ENCODE measurements at places on chromosomes 2 and 18.

- DNase-seq: no peak
These were observed 23.5 kb downstream of the MBP start for GRCh38 chr18:77108821-77109647.

DNA sequence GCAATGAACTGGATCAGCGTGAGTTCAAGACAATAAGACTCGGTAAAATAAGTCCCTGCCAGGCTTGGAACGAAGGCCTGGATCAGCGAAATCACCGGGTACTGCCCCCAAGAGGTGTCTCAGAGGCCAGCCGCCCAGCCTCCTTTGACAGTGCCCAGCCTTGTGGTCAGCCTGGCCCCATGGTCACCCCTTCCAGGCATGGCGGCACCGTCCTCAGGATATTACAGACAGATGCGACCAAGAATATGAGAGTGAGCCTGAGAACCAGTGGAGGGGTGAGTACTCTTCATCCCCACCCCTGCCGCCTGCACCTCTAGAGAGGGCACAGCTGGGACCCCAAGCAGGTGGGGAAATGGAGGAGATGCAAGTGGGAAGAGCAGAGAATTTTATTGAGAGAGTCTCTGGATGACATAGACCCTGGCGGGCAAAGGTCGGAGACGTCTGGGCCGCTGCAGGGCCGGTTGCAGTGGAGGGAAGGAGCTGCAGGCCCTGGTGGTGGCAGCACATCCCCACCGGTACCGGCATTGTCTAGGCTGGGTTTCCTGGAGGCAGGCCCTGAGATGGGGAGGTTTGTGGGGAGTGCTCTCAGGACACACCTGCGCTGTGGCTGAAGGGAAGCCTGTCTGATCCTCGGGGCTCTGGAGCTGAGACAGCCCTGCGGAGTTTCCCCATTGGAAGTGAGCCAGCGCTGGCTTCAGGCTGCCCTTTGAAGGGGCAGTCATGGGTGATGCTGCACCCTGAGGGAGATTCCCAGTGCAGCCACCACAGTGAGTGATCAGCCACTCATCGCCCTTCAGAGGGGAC, 190.0 kb downstream of the SEPTIN10 start:
- no peak for DNase-seq

DNA sequence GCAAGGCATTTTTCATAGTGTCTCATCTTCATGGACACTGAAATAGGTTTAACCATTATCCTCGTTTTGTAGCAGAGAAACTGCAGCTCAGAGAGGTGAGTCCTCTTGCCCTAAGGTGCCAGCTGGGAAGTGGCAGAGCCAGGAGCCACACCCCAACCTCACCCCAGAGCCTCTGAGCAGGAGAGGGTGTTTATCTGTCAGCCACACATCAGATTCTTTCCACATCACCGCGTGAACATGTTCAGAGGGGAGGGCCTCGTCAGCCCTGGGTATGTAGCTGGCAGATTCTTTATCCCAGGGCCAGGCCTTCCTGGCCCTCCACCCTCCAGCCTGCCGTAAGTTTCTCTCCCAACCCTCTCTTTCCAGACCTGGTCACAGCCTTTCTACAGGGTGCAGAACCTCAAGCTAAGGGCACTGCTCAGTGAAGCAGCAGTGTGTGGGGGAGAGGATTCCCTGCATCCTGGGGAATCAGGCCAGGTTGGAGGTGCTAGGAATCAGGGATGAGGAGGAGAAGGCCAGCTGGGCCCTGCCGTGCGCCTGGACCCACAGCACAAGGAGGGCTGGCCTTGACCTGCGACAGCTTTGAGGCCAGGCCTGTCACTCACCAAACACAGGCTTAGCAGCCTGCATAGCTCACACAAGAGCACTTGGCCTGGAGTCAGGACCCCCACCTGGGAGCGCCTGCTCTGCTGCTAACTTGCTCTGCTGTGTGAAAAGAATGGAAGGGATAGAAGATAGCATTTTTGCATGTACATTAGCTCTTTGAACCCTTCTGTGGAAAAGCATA, 111.3 kb upstream of the MCFD2 start:
- DNase-seq: no peak

DNA sequence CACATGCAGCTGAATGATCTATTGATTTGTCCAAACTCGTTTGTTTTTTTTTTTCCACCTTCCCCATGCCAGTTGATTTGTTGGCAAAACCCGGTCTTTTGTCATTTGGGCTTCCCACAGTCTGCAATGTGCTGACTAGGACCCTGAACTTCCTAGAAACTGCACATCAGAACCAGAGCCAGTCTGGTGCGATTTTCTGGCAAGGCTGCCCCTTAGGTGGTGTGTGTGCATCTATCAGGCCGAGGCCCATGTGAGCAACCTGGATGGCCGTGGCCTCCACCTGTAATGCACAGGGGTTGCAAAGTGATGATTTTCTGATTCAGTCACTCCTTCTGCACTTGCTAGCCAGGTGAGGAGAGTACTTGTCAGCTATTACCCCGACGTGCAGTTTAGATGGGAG, 47.8 kb downstream of the NCK2 start:
- no peak for DNase-seq

- peak; percentile 6 for DNase-seq
These were observed 214.6 kb downstream of the TRIB2 start for GRCh38 chr2:12931186-12931844.

GRCh38 chr2:38462121-38462661, 85.1 kb upstream of the ATL2 start:
- no peak for DNase-seq

DNA sequence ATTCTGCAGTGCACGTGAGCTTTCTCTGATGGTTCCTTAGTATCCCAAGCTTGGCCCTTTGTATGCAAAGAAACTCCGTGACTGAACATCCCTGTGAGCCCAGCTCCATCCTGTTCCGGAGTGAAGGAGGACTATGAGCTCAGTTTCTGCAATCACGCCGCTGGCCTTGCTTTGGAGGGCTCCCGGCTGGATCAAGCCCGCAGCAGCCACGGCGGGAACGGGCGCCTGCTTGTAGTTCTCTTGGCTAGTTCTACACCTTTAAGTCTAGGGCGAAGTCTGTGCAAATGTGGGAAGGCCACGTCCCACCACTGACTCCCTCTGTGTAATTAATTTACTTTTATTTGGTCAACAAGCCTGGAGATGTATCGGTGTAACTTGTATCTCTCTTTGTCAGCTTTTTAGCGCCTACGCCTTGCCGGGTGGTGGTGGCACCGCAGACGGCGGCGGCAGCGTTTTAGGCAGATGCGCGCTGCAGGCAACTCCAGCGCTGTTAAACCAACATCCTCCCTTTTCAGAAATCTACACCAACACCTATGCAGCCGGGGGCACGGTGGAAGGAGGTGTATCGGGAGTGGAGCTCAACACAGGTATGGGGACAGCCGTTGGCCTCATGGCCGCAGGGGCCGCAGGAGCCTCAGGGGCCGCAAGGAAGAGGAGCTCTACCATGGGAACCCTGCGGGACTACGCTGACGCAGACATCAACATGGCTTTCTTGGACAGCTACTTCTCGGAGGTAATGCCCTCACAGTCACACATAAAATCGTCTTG, 34.3 kb downstream of the DSG4 start:
- no peak for DNase-seq

DNA sequence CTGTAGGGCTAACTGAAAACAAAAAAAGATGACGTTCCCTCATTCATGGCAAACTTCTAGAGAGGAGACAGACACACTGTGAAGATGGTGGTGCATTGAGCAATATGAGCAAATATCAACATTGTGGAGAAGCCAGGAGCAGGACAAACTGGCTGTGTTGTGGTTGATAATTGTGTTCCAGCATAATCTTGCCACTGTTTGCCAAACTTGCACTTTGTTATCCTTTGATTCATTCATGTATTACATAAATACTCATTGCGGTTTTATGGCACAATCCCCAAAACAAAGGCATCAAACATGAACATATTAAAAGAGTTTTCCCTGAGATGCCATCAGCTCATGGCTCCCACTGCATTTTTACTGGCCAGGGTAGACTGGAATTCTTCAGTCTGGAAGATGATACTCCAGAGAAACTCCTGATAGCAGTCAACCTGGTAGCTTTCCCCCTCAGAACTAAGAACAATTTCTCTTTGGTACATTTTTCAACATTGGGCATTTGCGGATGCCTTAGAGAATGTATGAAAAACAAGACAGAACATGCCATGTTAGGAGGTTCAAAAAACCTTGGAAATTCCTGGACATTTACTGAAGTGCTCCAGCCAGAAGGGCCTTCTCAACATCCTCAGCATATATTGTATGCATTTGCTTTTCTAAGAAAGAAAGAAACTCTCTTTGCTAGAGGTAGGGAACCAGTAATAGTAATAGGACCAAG, 487.4 kb upstream of the CELF4 start:
- no peak for DNase-seq

DNA sequence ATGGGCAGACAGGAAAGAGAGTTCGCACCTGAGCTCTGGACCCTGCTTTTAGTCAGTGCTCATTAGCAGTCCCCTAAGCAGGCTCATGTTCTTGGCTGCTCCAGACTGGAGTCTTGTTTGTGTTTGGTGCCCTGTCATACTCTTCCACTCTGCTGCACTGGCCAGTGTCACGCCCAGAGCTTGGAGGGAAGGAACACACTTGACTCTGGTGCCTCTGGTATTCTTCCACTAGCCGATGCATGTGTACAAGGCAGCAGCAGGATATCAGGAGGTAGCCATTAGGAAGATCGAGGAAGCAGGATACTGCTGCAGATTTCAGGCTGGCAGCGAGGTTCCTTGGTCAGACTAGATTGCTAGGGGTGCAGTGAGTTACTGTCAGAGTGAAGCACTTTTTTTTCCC, 81.4 kb upstream of the B3GNT2 start:
- DNase-seq: no peak

- no peak for DNase-seq
These were observed 27.9 kb downstream of the WDR33 start for GRCh38 chr2:127783101-127783500.

- DNase-seq: no peak
These were observed 183.6 kb downstream of the MC4R start for GRCh38 chr18:60188958-60189357.

DNA sequence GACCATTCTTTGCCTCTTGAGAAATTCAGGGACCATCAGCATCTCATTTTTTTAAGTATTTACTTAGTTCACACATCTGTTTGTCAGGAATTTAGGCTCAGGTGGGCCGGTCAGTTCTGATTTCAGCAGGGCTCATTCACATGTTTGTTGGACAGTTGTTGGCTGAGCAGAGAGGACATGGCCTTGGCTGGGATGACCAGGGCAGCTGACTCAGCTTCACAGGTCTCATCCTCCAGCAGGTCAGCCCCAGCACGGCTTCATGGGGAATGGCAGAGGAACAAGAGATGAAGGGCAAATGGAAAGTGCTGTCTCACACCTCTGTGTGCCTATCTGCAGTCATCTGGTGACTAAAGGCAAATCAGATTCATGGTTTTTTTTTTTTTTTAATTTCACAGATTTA, 136.1 kb upstream of the TMEM200C start:
- no peak for DNase-seq

DNA sequence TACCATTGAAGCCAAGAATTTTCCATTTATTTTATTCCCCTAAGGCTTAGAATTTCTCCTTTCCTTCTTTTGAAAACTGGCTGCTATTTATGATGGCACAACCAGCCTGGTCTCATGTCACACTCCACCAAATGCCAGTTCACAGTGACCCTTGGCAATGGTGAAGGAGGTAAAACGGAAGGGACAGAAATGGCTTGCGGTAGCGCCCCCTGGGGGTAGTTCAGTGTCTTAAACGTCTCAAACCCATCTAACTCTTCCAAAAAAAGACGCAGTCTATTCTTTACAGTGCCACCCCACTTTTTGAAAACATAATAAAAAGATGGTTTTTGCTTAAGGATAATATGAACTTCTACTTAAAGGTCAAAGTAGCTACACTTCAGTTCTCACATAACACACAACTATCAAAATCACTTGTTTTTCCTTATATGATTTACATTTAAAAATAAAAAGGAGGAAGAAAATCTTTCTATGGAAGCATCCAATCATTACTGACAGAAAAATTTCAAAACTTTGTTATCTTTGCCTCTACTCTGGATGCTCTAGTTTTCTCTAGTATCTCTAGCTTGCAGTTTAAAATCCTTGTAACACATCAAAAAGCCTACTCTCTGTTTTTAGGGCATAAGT, 28.0 kb downstream of the PNO1 start:
- peak; percentile 43 for DNase-seq

DNA sequence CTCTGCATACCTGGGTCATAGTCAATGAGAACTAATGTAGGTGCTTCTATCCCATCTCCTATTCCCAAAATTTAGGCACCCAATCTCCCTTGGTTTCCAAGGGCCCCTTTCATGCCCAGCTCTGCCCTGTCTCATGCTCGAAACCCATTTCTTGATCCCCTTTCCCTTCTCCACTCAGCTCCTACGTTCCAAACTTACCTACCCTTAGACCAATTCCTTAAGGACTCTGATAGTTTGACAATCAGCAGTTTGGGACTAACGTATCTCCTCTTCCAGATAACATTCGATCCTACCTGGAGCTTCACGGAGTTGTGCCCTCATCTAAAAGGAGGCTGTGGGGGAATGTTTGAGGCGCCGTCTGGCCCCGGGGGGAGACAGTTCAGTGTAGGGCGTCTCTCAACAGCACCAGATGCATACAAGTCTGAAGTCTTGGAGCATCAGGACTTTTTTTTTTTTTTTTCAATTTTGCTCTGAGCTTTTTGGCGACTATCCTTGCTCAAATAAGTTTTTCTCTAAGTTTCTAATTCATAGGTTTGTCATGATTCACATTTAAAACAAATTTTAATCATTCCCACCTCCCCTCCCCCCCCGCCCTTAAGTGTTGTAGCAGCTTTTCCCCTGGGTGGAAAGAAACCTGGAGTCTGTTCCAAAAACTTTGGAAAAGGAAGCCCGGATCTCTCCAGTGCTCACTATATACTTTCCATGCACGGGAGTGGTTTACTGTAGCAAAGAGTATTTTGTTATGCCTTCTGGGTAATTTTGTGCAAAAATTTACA, 141.2 kb upstream of the LGALSL start:
- no peak for DNase-seq

Measured in NCI-H460 (cell line).